NCI-H2081 (cell line): ENCODE measurements at places on chromosomes 2 and 18.

DNA sequence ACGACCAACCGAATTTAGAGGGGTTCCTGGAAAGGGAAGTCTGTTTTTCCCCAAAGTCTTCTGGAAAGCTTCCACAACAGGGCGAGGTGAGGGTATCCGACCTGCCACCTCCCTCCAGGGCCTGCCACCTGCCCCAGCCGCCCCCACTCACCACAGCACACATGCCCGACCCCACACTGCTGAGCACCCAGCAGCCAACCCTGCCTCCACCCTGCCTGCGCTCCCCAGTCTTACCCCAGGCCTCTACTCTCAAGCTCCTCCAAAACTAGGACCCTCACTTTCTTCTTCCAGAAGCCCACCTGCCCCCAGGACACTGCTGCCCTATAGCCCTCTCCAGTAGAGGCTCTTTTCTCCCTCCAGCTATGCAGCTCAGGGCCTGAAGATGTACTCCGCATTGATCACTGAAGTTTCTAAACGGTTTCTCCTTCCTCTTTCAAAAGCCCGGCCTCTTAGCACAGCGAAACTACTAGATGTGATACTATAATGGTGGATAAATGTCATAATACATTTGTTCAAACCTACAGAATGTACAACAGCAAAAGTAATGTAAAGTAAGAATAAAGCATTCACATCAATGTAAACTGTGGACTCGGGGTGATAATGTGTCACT, 128.8 kb upstream of the SLC1A4 start:
- DNase-seq: no peak

DNA sequence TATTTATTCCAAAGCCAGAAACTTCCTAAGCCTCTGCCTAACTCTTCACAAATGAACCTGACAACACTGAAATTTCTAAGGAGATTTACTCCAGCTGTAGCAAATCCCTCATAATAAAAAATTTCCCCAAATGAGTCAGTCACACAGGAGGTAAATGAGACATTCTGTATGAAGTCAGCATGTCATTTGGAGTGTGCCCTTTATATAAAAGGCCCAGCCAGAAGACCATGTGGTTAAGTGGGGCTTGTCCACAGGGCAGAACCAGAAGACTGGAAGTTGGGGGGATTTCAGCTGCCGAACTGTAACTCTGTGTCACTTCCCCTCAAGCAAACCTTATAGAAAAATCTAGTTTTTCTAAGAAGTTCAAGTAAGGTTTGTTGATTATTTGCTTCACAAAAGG, 30.2 kb downstream of the NRP2 start:
- DNase-seq: no peak

DNA sequence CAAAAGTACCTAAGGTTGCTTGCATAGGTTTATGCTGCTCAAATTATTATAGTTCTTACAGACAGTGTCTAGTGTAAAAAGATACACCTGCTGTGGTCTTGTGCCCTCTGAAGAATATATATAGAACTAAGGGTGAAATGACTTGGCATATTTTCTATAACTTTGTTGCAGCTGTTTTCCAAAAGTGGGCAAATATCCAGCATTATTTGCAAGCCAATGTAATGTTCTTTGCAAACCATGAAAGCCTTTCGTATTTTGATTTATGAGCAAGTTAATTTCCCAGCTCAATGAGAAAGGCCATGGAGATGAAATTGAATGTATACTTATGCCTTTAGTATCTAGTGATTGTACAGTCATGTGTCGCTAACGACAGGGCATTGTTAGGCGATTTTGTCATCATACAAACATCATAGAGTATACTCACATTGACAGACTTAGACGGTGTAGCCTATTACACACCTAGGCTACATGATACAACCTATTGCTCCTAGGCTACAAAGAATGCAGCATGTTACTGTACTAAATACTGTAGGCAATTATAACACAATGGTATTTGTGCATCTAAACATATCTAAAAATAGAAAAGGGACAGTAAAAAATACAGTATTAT, 116.3 kb downstream of the PLCL1 start:
- DNase-seq: peak; percentile 25

- DNase-seq: no peak
Observed at GRCh38 chr2:72211777-72212485, 64.3 kb upstream of the CYP26B1 start.

GRCh38 chr2:65425276-65425675, 7.1 kb downstream of the SPRED2 start:
- no peak for DNase-seq

DNA sequence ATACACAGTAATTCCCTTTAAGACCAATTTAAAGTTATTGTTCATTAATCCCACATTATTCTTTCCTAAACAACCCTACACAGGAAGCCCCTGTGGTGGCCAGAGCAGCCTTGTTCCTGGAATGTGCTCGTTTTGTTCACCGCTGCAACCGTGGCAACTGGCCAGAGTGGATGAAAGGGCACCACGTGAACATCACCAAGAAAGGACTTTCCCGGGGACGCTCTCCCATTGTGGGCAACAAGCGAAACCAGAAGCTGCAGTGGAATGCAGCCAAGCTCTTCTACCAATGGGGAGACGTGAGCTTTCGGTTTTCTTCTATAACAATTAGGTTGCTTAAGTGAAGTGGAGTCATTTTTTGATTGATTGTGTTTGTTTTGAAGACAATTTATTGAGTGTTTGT, 101.0 kb downstream of the UNC80 start:
- no peak for DNase-seq

- DNase-seq: no peak
Observed at GRCh38 chr2:220006152-220006621, 378.8 kb downstream of the SLC4A3 start.

DNA sequence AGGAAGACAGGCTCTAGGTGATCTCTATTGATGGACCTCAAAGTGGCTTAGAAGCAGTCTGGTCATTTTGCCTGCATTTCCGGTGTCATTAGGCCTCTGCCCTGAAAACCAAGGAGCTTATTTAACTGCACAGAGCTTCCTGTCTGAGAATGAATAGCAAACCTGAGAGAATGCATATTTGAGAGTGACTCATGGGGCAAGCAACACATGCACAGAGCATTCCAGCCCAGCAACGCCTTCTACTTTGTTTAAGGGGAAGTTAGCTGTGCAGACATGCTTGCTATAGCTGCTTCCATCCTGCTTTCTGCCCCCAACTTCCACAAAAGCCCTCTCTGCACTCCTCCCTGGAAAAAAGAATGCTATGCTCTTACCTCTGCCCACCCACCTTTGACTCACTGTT, 232.8 kb downstream of the GRB14 start:
- DNase-seq: no peak

- no peak for DNase-seq
Observed at GRCh38 chr2:174775571-174775980, 11.3 kb upstream of the CHRNA1 start.

DNA sequence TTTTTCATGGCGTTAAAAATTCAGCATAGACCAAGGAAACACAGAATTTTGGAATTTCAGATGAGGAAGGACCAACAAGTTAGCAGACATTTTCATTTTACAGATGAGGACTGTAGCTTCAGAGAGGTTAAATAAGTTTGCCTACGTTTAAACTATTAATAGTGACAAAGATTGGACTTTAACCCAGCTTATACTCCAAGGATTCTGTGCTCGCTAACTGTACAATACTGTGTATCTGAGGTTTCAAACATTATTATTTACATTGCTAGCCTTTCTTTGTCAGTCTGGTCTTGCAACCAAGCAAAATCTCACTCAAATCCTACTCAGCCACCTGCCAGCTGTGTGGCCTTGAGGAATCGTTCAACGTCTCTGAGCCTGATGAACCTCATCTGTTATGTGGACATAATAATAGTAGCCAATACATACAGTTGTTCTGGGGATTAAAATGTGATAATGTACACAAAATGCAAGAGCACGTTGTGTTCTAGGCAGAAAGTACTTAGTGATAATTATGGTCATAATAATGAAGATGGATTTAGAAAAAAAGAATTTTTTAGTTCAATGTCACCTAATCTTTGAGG, 462.4 kb upstream of the TRIB2 start:
- no peak for DNase-seq

DNA sequence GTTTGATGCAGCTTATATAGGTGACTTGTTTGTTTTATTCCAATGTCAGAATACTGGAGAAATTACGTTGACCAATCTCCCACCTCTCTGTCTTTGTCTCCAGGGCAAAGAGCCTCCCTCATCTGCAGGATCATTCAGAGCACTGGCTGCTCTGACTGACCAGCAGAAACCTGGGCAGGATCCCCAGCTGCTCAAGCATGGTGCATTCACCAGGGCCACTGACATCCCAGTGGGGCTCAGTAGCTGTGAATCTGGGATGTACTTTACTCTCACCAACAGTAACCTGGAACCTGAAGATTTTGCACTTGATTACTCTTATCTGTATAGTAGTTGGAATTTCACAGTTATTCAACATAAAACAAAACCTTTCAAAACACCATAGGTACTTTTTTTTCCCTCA, 235.9 kb downstream of the ANKRD36 start:
- DNase-seq: no peak

- DNase-seq: no peak
Observed at GRCh38 chr18:5918205-5918858, 23.0 kb upstream of the TMEM200C start.

DNA sequence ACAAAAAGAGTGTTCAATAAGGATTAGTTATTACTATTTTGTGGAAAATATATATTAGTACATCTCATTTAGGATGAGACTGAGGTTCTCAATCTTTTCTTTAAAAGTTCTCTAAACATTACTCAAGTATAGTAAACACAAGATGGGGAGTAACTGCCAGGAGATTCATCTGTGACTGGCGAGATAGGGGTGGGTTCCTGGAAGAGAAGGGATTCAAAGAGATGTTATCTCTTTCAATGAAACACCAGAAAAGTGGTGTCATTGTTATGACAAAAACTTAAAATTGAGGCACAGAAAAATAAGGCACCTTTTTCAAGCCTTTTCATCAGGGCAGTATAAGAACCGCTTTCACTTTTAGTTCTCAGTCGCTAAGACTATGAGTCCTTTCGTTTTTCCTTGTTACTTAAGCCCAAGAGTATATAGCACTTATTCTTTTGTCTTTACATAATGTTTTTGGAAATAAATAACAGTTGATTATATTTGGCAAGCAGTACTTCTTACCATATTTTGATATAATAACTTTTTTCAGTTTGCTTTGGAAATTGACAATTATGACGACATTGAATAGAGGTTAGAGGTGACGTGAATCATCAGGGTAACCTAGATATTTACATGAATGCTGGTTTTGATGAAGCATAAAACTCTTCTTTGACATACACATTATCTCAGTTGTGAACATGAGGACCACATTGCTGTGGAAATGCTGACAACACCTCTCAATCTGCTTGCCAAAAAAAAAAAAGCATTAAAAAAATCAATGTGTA, 393.9 kb upstream of the TCF4 start:
- no peak for DNase-seq

DNA sequence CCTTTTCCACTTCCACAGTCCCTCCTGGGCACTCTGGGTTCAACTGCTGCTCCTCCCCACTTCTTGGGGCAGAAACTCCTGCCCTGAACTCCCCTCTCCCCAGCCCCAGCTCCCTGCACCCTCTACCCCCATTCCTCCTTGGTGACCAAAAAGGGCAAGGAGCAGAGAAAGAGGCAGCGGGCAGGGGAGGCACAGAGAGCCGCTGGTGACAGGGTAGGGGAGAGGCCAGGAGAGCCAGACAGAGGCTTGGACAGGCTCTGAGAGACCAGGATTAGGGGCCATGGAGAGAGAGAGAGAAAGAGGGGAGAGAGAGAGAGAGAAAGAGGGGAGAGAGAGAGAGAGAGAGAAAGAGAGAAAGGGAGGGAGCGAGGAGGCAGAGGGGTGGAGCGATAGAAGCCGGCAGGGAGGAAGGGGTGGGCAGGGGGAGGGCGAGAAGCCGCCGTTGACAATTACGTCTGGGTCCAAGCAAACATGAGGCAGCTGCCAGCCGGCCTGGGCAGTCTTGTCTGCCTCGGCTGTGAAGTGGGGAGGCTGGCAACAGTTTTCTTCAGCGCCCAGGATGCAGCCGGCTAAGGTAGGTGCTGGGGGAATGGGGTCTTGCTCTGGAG, at the start of gene KCNIP3:
TSS of gene KCNIP3 (plus strand) at position 468 of the 608 bp plus-strand sequence. CDS start at position 560, 92 bp downstream.
- peak; percentile 79 for DNase-seq

GRCh38 chr2:49973917-49974368, 819.6 kb upstream of the FSHR start:
- DNase-seq: peak; percentile 92

DNA sequence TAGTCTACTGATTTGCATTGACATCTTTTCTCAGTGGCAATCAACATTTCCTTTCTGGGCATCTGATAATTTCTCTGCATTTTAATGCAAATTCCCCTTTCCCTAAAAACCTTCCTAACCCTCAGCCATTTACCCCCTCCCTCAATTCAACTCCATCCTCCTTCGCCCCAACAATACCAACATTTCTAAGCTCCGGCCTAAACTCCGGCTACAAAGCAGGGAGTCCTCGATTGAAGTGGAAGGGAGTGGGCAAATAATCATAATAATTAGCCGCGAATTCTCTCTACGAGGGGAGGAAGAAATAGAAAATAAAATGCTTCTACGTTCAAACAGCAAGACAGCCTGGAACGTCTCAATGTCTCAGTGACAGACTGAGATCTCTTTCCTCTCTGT, 4.6 kb downstream of the BCL11A start:
- DNase-seq: peak; percentile 47

DNA sequence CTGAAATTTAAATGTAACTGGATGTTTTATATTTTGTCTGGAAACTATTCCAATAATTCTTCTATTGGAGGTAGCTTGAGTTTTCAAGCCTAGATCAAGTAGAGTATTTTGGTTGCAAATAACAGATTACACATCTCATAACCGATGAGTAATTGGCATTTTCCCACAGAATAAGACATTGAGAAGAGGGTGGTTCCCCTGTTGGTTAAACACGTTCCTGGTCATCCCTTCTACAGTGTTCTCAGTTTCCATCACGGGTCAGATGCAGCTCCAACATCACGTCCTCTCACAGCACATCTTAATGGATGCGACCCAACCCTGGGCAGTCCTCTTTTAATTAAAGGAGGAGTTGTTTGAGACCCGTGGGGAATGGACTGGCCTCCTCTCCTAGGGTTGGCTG, 149.0 kb upstream of the ZNF516 start:
- no peak for DNase-seq

DNA sequence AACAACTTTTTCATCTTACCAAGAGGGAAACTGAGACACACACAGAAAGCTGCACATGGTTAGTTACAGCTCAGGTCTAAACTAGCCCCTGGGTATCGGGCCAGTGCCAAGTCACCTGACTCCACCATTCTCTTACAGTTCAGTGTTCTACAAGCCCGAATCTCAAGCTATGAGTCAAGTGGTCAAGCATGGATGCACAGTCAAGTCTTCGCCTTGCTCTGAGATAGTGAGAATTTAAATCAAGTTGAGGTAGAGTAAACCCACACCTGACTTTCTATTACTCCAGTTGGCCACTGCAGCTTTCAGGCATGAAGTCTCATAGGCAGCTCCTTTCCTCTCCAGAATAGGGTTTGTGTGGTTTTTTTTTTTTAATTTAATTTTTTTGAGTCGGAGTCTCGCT, 34.5 kb upstream of the ARL5A start:
- no peak for DNase-seq

DNA sequence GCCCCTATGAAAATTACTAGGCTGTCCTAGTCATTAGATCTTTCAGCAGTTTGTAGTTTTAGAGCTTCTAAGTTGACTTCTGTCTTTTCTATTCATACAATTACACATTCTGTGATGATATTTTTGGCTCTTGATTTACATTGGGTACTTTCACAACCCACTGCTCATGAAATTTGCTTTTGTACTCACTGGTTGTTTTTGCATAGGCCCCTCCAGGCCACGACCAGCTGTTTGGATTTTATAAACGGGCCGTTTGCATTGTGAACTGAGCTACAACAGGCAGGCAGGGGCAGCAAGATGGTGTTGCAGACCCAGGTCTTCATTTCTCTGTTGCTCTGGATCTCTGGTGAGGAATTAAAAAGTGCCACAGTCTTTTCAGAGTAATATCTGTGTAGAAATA, 193.8 kb downstream of the RPIA start:
- DNase-seq: no peak
